ENCODE measurements at places on chromosomes 6 and 20.

DNA sequence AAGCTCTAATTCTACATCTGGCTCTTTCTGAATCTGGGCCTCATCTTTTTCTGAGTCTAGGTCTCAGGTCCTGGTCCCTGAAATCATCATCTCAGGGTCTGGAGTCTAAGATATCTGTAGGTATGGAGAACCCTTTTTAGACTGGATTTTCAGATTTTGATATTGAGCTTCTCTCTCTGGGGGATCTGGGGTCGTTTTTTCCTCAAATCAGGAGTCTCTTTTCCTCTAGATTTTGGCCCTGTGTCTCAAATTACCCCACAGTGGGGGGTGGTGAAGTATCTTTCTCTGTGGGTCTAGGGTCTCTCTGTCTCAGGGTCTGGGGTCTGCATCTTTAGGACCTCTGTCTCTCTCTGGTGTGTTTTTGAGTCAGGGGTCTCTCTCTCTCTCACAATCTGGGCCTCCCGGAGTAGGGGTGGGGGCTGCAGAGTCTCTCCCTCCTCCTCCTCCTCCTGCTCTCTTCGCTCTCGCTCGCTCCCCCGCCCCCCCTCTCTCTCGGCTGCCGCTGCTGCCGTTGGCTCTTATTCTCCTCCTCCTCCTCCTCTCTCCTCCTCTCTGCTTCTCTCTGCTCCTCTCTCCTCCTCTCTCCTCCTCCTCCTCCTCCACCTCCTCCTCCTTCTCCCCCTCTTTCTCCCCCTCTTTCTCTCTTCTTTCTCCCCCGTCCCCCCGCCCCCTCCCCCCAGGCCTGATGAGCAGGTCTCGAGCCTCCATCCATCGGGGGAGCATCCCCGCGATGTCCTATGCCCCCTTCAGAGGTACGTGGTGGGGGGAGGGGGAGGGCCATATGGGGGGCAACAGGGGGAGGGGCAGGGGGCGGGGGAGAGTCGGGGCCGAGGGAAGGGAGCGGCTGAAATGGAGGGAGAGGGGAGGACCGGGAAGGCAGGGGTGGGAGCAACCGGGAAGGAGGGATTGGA is at the start of gene SYNGAP1:
Gene SYNGAP1, plus strand, starts transcription at position 486 of the 911 bp plus-strand sequence. Its CDS starts 200 bp downstream, at position 686.
- no peak for DNase-seq

- DNase-seq, result peak; percentile 6
These were observed 1.0 kb downstream of the POU3F2 start for GRCh38 chr6:98835149-98836024.

- DNase-seq, result no peak
These were observed 54.2 kb downstream of the SYNDIG1 start for GRCh38 chr20:24523661-24524060.

DNA sequence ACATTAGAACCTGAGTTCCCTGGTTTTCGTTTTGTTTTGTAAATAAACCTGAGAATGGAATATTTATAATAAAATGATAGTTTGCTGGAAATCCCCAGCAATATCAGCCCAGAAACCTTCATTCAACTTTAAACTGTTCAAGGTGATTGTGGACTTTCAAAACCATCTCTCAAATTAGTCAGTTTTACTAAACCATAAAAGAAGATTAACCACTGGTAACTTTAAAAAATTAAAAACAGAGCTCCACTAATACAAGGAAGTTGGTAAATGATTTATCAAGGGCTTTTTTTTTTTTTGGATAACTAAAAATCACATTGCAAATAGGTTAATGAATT is 10.0 kb downstream of the MBOAT1 start:
- no peak for DNase-seq

DNA sequence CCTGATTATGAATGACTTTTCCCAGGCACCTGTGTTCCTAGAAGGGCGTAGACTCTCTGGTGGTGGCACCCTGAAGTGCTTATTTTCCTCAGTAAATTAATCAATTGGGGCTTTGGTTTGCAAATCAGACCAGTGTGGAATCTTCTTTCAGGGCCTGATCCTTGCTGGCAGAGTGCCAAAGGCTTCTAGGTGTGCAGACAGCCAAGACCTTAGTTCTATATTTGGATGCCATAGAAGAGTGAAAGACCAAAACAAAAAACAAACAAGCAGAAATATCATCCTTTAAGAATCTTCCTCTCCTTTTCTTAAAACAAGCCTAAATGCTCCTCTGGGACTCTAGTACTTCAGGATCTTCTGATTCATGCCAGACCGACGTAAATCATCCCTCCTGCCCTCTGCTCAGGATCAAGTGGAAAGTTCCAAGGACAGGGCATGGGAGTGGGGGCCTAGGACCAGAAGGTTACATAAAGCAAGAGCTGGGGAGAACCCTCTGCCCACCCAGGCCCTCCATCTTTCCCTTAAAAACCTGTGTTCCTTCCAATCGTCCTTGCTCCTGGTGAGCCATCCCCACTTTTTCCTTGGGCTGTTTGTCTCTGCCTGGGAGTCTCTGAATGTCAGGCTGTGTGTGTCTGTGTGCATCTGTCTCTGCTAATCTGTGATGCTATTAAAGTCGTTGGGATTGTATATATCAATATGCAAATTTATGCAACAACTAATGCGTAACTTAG is 70.5 kb upstream of the MYLIP start:
- no peak for DNase-seq

GRCh38 chr6:113315165-113315564 is 542.0 kb upstream of the MARCKS start:
- no peak for DNase-seq

DNA sequence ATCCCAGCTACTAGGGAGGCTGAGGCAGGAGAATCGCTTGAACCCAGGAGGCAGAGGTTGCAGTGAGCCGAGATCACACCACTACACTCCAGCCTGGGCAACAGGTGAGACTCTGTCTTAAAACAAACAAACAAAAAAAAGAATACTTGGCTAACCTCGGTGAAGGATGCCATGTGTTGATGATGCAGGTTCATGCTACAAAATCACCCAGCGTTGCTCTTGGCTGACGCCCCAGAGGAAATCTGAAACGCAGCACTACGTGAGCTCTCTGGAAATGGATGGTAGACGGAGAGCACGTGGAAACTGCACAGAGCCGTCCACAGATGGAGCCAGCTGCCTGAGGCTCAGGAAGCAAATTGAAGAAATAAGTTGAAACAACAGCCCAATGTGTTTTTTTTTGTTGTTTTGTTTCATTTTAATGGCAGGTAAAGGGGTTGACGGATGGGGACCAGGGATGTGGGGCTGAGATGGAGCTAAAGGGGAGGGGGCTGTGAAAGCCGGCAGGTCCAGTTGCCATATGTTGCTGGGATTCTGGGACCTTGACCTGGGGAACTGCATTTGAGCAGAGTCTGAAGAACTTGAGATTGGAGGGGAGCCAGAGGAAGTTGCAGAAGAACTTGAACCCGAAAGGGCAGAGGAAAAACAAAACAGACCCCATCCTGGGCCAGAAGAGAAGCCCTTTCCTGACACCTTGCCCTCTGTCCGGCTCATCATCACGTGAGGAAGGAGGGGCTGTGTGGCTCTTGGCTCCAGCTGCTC is 12.8 kb upstream of the MANBAL start:
- DNase-seq, result peak; percentile 71

DNA sequence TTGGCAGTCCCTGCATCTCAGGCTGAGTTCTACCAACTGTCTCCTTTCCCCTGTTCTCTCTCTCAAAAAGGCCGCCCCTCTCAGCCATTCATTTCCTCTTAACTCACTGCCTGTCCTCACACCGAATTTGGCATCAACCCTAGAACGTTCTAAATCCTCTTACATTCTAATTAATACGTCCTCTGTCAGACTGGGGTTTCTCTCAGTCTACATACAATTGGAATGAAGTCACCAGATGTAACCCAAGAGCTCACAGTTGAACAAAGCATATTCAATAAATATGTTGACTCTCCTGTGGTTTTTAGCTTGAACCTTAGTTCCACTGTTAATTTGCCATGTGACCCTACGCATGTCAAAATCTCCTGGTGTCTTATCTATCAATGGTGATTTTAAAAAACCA is 269.6 kb downstream of the CLIC5 start:
- peak; percentile 42 for DNase-seq

DNA sequence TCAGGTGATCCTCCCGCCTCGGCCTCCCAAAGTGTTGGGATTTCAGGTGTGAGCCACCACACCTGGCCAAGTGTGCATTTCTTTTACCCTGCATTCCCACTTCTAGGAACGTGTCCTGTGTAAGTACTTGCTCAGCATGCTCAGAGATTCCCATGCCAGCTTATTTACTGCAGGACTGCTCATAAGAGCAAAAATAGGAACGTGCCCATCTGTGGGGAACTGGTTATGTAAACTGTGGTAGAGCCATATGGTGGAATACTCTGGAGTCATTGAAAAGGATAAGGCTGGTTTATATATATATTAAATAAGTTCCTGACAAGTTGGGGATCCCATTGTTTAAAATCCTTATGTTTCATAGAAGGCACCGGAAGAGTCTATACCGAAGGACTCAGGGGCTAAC is 38.2 kb upstream of the FANCE start:
- no peak for DNase-seq

DNA sequence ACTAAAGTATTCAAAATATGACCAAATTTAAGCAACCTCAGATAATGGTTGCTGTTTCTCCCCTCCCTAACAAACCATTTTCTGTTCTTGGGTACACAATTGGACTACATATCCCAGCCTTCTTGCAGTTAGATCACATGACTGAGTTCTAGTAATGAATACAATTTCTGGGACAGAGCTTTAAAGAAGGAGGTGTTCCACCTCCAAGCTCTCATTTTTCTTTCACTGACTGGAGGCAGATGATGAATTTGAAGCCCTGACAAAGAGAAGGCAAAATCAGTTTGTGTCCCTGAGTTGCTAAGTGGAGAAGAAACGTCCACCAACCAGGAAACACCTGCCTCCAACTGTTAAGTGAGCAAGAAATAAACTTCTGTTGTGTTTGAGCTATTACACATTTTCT is 117.2 kb downstream of the LCA5 start:
- no peak for DNase-seq

DNA sequence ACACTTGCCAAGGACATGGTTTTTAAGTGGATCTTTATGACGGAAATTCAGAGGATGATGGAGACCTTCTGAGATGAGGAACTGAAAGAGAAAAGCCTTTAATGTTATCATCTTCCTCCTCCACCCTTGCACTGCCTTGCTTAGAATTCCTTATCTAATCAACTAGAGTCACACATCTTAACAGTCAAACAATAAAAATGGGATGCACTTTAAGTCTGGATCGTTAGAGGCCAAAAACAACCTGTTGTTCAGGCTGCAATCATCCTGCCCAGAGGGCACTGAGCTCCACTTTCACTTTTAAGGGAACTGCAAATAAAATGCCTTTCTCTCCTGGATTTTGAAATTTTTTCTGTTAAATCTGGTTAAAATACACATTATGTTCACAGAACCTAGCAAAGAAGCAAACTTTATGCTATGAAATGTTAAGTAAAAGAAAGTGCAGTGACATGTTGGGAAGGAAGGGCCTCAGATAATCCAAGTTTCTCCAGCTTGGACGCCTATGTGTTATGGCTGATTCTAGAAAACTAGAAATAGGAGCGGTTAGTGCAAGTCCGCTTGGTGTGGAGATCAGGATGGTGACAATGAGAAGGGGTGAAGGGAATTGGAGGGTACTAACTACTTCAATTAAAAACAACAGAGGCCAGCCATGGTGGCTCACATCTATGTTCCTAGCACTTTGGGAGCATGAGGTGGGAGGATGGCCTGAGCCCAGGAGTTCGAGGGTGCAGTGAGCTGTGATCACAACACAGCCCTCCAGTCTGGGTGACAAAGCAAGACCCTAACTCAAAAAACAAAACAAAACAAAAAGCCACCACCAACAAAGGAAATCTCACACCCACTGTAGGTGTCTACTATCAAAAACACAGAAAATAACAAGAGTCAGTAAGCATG is 66.4 kb upstream of the KIF13A start:
- no peak for DNase-seq

DNA sequence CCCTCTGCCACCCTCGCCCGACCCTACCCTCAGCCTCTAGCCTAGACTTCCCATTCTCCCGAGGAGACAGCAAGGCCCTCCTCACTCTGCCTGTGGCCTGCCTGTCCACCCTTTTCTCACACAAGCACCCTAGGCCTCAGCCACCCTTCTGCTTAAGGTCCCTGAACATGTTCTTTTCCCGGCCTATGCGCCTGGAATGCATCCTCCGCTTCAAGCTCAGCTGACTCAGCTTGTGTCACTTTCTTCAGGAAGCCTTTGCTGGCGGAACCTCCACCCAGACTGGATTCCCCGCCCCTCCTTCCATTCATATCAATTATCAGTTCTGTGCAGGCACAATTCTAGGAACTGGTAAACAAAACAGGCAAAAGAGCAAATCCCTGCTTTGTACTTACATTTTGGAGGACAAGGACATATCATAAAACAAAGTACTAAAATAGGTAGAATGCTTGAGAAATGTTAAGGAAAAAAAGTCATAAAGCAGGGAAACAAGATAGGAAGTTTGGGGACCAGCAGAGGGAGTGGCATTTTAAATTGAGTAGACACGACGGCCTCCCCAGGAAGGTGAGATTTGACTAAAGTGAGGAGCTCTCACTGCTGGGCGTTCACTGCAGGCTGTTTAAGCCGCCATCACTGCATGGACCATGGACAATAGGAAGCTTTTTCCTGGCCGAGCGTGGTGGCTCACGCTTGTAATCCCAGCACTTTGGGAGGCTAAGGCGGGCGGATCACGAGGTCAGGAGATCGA is 17.9 kb upstream of the SNHG17 start:
- DNase-seq, result no peak

DNA sequence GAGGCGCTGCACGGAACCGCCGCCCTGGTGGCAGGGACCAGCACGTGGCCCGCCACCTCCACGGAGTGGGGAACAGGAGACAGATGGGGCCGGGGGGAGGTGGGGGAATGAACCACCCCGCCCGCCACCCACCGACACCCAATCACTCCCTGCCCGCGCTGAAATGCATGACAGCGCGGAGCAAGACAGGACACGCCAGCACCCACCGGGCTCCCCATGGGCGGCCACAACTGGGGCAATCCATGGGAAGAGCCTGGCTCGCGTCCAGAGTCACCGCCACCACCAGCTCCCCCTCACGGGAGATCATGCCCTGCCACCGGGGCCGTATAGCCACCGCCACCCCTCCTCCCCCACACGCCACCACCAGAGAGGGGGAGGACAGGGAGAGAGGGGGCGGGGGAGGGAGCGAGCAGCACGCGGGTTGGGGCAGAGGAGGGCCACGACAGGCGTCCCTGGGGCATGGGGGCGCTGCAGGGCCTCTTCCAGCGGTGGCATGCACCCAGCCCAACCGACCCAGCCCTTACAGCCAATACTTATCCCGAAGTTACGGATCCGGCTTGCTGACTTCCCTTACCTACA is 744.3 kb upstream of the DEFB115 start:
- no peak for DNase-seq

- DNase-seq, result no peak
These were observed 632.7 kb downstream of the RFPL4B start for GRCh38 chr6:112979830-112980229.

GRCh38 chr20:25532971-25533391 is 52.4 kb downstream of the NINL start:
- DNase-seq, result no peak

DNA sequence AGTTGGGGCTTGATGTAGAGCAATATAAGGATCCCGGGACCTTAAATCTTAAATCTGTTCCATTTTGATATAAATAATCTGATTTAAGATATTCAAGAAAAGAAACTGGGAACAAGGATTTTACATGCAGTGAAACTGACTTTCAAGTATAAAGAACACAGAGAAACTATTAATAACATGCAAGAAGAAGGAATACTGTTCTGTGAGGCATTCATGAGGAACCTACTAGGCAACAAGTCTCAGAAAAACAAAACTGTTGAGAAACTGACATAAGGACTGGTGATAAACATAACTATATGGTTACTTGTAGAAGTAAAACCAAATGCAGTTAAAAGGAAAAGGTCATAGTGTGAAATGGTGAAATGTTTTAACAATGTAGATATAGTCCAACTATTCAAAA is 15.8 kb downstream of the HDDC2 start:
- DNase-seq, result no peak

- no peak for DNase-seq
These were observed 13.5 kb upstream of the ZBTB46 start for GRCh38 chr20:63844511-63844991.

Data from H4 (cell line).